ENCODE measurements at places on chromosomes 7 and 10.

DNA sequence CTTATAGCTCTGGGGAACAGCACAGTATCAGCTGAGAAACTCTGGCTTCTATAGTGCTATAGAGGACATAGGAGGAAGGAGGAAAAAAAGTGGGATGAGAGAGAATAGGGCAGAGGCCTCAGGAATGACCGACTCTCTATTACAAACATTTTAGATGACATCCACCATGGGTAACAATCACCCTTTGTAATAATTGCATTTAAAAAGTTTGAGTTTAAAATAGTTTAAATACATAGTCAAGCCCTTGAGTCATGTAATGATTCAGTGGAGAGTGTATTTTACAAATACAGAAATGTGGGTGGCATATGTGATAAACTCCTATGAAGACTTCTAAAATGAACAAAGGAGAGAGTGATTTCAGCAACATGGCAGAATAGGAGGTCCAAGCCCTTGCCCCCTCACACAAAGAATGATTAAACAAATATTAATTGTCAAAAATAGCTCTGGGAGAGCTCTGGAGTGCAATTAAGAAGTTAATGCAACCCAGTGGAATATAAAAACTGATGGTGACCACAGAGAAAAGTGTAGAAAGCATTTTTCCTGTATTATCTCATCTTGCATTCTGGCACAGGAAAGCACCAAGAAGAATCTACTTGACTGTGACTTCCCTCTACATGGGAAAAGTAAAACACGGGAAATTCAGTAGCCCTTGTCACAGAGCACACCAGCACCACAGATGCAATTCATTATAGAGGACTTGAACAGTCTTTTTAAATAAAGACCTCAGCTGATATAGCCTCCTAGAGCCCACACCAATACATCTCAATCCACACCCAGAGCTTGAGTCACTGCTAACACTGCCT is 569.0 kb upstream of the SORCS1 start:
- DNase-seq = no peak

- DNase-seq = no peak
Observed at GRCh38 chr10:21030091-21030490, 133.0 kb upstream of the NEBL start.

DNA sequence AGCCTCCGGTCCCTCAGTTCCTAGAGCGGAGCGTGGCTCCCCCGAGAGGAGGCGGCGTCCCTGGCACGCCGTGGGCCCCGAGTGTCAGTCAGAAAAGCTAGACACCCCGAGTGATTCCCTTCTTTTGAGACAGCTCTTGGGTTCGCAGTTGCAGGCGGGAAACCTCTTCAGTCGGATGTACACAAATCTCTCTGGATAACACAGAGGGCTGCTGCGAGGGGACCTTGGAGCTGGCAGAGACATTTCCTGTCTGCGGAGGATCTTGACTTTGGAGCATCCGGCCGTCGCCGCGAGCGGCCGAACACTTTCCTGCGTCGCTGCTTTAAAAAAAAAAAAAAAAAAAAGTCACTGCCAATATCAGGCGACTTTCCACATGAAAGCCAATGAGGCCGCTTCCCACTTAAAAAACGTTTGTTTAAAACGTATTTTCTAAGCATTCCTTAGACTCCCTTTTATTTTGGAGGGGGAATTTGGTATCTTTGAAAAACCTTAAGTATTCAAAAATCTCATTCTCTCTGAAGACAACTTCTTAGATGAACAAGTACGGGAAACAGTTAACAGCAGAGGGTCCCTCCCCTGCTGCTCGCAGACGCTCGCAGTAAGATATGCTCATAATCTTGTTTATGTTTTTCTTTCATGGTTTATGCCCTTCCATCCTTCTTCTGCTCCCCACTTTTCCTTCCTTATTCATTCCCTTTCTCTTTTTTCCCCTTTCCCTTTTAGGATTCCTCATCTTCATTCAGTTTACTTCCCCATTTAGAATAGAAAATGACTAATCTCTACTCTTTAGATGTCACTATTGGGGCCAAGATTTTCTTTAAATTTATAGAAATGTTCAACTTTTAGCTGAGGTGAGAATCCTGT is 10.0 kb downstream of the HHEX start:
- no peak for DNase-seq

- DNase-seq = no peak
Observed at GRCh38 chr7:43248961-43249822, 136.7 kb downstream of the HECW1 start.

GRCh38 chr7:64999165-65000004 is 7.1 kb downstream of the ERV3-1 start:
- DNase-seq = no peak
